ENCODE measurements at places on chromosomes 11 and 22.

GRCh38 chr11:110479108-110480101 is 49.7 kb downstream of the FDX1 start:
- DNase-seq: no peak

DNA sequence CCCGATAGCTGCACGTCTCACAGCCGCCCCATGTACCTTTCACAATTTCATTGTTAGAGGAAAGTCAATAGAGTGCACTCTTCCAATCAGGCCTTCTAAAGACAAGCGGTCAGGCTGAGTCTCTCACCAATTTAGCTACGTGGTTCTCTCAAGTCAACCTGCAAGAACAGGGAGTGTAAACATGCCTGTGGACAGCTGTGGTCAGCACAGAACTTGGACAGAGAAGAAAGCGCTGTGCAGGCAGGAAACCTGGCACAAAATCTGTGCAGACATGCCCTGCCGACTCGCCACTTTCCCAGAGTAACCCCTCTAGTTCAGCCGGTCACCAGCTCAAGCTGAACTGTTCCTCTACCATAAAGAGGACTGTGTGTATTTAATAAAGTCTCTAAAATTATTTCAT is 39.5 kb downstream of the CHKA start:
- DNase-seq: no peak

- DNase-seq: no peak
Measured at GRCh38 chr11:61712314-61712713, 32.1 kb downstream of the DAGLA start.

GRCh38 chr11:78187366-78188285 is 800 bp downstream of the KCTD21 start:
- DNase-seq: no peak

DNA sequence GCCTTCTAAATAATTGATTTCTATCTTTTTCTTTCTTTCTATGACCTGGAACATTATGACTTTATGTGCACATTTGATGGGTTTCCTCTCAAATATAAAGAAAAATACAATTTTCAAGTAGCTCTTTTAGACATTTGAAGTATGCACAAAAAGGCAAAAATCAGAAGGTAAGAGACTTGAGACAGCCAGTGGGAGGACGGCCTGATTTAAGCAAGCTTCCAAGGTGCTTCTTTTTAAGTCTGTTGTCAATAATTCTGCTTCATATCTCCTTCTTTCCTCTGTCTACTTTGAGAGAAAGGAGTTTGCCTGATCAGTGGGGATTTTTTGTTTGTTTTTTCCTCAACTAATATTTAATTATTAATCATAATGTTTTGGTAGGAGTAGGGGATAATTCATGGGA is 188.2 kb upstream of the ARHGAP20 start:
- DNase-seq: no peak

- DNase-seq: no peak
Measured at GRCh38 chr11:85737738-85738137, 51.7 kb upstream of the CCDC89 start.

- no peak for DNase-seq
Measured at GRCh38 chr11:42065199-42065598, 605.7 kb upstream of the LRRC4C start.

- no peak for DNase-seq
Measured at GRCh38 chr11:23112390-23112789, 252.1 kb upstream of the CCDC179 start.

DNA sequence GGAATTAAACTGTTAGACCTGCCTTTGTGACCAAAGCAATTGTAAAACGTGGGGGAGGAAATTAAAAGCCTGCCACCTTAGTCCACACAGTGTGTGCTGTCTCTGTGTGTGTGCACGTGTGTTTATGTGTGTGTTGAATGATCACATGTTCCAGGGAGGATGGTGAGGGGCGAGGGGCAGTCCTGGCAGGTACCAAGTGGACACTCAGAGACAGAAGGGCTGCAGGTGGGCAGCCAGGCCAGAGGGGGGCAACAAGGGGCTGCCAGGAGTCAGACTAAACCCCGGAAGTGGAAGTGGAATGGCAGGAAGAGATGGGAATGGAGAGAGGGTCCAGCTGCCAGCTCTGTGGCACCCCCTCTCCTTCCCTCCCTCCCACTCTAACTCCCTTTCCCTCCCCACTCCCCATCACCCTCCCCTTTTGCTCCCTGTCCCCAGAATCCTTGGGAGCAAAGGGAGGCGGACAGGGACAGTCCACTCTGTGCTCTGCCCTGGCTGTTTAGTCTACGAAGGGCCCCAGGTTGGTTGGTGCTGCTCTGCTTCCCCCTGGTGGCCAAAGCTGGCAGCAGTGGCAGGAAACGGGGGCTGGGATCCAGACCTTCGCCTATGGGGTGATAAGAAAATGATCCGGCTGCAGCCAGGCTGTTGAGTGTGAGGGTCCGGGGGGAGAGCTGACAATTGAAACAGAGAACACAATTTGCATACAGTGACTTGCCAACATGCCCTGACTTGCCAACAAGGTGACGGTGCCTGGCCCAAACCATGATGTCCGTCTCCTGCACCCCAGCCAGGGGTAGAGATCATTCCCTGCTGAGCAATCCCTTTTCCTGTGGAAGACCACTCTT is 24.4 kb downstream of the P2RY2 start:
- peak; percentile 52 for DNase-seq

- no peak for DNase-seq
Measured at GRCh38 chr22:42132457-42132856, 1.8 kb upstream of the CYP2D6 start.

GRCh38 chr22:45201678-45202332 is 38.1 kb downstream of the NUP50 start:
- DNase-seq: no peak
